ENCODE measurements at places on chromosomes 2 and 18. TPM values are rescaled to one million over a fixed set of nuclear protein-coding genes. Genes with fewer than 3 reads are reported as not detected.
A peak's percentile ranks its signal among the peaks of the same experiment; 100 is the strongest.

CRYBA2 gene
- not detected for total RNA-seq

CD8A gene
- 0.34 TPM for total RNA-seq

DNA sequence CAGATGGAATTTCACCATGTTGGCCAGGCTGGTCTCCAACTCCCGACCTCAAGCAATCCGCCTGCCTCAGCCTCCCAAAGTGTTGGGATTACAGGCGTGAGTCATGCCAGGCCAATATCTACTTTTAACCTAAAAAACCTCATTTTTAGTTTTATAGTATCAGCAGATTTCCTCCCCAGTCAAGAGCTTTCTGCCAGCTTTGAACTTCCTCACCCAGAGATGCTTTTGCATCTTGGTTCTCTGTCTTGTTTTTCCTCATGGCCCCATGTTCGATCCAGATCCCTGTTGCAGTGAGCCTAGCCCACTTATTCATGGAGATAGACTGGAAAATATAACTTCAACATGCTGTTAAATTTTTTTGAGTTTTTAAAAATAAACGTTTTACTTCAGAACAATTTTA, 33.1 kb upstream of the CFAP36 start:
- DNase-seq: no peak

- peak; percentile 92 for DNase-seq
These were observed 4.0 kb downstream of the DIPK1C start for GRCh38 chr18:74453016-74453566.

DNA sequence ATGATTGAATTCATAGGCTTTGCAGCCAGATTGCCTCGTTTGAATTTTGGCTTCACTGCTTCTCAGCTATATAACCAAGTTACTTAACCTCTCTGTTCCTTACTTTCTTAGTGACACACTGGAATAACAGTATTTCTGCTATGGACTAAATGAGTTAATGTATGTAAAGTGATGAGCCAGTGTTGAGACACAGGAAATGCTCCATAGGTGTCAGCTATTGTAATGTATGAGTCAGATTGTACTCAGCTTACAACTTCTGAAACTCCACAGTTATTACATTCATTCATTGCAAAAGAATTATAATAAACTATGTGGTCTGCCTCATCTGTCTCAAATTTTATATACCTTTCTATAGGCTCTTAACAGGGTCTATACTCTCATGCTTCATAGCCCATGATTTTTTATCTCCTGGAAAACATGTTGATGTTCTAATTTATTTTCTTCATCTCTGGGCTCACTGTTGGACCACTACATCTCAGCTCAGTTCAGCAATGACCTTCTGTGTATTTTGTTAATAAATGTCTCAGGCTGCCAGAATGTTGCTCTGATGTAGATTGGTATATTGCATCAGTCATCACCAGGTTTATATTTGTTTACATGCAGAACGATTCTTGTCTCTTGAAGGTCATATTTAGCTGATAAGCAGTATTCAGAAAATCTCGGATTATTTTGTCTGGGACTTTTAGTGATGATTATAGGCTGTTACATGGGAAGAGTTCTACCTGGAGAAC, 76.2 kb downstream of the MAP3K20 start:
- no peak for DNase-seq

DNA sequence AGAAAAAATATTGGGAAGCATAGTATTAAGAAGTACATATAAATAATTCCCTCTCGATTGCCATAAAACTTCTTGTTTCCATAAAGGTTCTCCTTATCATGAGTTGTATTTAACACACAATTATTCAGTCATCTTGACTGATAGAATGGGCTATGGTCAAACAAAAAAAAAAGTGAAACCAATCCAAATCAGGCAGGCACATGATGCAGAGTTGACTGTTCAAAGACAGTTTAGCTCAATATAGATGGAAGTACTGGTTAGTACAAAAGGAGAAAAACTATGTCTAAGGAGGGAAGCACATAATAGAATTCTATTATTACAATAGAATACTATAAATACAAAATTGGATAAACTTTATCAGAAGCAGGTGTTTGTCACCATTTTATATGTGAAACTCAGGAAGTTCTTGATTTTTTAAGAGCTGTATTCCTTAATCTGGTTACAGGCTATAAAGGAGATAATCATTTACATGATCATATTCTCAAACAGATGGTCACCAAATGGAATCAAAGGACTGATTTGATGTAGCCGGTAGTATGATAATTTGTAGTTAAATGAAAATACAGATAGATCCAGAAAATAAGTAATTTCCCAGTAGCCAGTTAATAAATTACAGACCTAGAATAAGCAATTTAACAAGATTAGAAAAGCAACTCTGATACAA, 18.2 kb upstream of the CALCRL start:
- no peak for DNase-seq

GRCh38 chr18:68841301-68841700, 43.4 kb downstream of the CCDC102B start:
- DNase-seq: no peak

Measured in neural progenitor cell (in vitro differentiated cells).